CD4-positive, alpha-beta T cell treated with Interleukin-21 for 1 hour (primary cell): ENCODE measurements at places on chromosomes 5 and 9.

DNA sequence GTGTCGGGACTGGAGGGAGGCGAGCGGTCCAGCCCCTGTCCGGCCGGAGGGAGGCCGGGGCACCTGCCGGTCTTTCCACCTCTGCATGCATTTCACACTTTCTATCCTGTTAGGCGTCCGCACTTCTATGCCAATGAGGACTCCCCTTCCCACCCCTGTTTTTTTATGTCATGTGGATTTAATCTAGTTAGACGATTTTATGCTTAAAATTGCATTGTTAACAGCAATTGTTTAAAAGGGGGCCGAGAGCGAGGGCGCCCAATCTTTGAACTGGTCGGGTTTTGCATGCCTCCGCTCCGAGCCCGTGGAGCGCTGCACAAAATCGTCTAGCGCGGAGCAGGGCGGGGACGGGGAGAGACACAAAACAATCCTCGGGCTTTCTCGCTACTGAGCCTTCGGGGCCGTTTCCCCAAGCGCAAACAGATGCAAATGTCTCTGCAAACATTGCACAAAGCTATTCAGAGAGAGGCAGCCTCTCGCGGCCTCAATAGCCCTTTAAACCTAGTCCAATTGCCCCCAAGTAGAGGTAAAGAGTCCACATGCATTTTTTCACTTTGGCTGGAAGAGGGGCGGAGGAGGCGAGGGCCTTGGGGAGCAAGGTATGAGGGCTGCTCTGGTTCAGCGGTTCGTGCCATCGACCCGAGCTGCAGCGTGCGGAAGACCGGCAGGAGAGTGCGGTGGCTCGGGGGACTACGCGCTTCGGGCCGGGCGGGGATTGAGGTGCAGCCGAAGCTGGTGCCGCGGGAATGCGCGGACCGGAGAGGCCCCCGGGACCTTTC, 37.5 kb upstream of the TIFAB start:
- no peak for DNase-seq

- no peak for DNase-seq
Observed at GRCh38 chr5:41275813-41276512, 62.6 kb upstream of the C6 start.

DNA sequence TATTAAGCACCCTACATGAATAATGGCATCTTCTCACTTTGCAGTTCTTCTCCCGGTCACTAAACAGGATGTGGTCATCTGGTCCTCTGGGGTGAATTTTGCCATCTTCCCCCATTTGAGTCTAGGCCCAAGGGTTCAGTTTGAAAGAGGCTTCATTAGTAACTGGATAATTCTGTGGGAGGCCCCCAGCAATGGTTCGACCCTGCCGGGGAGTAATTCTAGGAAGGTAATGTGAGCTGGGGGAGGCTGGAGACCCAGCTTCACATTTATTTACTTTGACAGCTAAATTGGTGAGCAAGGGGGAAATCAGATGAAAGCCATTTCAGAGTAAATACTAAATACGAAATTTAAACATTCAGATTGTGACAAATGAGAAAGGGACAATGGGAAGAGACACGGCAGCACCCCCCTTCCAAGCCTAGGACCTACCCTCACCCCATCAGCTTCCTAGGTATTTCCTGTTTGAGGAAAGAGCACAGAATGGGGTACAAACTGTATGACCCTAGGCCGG, 4.1 kb upstream of the LHX6 start:
- no peak for DNase-seq

- no peak for DNase-seq
Observed at GRCh38 chr5:164139423-164139822, 634.0 kb downstream of the MAT2B start.

GRCh38 chr5:139755892-139756671, 39.5 kb upstream of the PSD2 start:
- DNase-seq: peak; percentile 39

DNA sequence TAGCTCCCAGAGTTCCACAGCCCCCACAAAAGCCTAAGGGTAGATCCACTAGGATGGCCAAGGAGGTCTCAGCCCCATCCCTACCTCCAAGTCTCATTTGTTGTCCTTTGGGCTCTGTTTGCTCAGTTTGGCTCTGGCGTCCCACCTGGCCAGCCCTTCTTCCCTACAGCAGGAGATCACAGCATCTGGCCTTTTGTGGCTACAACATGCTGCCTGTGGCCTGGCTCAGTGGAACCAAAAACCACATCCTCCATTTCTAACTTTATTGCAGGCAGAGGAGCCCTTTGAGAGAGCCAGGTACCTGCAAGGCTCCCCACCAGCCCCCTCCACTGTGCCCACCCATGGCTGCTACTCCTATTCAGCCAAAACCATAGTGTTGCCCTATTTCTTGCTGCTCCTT, 11.4 kb downstream of the JADE2 start:
- DNase-seq: no peak

DNA sequence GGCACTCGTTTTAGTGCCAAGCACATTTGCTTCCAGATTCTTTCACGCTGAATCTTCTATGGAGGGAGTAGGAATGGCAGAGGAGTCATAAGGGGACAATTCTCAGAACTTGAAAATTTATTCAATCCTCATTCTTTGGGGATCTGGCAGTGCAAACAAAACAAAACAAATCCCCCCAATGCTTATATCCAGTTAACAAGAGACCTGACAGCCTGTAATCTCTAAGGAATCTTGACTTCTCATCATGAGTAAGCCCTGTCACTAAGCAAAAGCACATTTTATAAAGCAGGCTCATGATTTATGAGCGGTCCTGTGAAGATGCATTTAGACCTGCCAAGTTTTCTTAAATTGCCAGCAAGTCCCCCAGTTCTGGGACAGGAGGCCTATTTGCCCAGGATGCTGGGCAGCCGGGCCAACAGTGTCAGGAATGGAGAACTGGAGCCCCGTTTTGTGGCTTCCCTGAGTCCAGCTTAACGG, 513.9 kb downstream of the CTNND2 start:
- DNase-seq: no peak

DNA sequence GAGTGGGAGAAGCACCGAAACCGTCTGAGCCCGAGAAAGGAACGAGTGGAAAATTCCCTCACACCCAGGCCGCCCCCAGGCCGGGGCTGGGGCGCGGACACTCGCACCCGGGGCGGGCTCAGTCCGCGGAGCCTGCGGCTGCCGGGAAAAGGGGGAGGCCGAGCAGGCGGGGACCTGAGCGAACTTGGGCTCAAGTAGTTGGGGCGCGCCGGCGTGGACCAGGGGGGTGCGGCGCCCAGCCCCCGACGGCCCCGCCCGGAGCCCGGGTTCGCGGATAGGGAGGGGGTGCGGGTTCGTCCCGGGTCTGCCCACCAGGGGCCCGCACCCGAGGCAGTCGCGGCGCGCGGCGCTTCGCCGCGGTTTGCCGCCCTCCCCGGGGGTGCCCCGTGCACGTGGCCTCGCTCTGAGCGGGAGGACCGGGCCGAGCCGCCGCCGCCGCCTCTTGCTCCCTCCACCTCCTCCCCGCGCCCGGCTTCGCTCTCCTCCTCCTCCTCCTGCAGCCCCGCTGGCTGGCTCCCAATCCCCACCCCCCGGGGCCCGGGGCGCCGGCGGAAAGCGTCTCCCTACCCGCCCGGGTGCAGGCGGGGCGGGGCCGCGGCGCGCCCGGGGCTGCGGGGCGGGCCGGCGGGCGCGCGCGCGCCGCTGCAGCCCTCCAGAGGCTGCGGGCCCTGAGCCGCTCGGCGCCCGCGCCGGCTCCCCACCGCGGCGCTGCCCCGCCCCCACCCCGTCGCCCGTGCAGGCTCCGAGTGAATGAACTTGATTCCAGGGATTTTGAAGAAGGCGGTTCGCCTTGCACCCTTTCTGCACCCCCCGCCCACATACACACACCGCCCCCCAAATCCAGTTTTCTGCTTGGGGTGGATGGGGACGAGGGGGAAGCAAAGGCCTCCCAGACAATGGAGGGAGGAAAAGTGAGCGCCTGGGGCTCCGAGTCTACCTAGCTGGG, 1.3 kb upstream of the NFIB start:
- DNase-seq: no peak

DNA sequence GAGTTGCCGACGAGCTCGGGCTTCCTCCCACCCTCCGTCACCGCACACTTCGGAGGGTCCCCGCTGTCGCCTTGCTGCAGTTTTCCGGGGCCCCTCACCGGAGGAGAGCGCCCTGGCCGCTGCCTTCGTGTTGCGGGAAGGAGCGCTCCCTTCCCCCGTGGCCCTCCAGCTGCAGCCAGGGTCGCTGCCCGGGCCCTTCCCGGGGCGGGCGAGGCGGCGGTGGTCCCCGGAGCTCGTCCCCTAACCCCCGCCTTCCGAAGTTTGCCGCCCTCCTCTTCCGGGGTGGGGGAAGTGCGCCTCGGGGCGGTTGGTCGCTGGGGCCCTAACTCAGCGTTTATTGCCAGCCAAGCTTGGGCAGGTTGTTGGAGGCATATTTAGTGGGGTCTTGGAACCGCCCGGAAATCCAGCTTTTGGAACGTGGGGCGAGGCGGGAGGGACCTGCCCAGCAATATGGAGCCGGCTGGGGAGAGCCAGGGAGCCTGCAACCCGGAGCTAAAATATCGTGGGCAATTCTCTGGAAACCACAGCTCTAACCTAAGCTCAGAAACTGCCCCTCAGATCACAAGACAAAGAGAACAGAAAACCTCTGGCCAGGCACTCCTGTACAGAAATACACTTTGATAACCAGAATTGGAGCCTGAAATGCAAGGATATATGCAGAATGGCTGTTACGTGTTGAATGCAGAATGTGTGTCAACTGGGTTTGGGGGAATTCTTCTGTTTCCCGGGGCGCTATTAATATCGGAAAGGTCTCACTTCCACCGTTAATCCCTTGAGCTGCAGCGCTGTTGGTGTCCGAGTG, 890 bp downstream of the PIK3R1 start:
- DNase-seq: peak; percentile 56

DNA sequence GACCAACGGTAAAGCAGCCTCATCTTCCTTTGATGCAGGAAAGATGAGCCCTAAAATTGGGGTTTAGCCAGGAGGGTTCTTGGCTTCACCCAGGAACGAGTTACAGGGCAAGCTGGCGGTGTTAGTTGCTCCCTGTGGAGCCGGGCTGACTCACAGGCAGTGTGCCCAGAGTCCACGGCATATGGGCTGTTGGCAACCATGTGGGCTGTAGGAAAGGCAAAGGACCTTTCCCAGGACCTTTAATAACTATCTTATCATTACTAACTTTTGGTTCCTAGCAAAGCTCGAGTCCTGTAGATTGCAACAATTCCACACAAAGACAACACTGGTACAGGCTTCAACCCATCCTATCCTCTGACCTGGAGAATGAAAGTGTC, 29.8 kb upstream of the CLPTM1L start:
- no peak for DNase-seq

- DNase-seq: no peak
Observed at GRCh38 chr5:170678811-170679210, 104.7 kb upstream of the GABRP start.

GRCh38 chr5:150632305-150633160, 7.9 kb upstream of the SYNPO start:
- no peak for DNase-seq
